ENCODE measurements at places on chromosomes 6 and 20.

GRCh38 chr20:33415948-33416347, 14.6 kb upstream of the CDK5RAP1 start:
- H3K4me3 ChIP-seq, result no peak overlapping the region
- H3K36me3 ChIP-seq, result no peaks in the 10 kb centered on the region
- no peaks in the 10 kb centered on the region for H3K4me1 ChIP-seq
- no peaks in the 10 kb centered on the region for H3K27me3 ChIP-seq
- no peak for DNase-seq

DNA sequence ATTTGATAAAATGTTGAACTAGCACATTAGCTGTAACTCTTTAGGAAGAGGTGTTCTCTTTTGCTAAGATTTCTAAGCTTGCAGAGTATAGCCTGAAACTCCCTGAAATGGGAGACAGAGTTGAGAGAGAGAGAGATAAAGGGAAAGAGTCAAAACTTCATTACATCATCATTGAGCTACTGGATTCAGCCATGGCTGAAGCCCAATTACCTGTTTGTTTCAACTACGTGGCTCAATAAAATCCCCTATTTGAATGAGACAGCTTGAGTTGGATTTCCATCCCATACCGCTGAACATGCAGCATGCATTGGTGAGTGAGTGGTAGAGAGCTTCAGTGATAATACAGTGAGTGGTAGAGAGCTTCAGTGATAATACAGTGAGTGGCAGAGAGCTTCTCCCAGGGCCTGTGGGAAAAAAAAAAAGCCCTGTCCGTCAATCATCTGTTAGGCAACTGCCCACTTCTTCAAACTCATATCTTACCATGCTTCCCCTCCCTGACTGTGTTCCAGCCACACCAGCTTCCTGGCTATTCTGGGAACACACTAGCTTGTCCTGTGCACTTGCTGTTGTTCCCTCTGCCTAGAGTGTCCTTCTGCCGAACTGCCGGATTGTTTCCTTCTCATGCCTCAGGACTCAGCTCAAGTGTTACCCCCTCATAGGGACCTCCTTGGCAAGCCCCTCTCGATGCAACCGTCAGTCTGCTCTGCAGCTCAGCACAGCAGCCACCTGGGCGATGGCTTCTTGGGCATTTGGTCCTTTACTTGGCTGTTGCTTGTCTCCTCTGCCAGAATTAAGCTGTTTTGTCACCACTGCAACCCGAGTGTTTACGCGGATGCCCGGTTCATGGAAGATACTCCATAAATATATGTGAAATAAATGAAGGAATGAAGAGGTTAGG, 91.3 kb upstream of the EYA2 start:
- H3K27ac ChIP-seq, result no peak overlapping the region
- no peak for DNase-seq
- H3K4me3 ChIP-seq, result no peak overlapping the region
- H3K36me3 ChIP-seq, result no peaks in the 10 kb centered on the region

GRCh38 chr20:21653628-21654027, 51.8 kb upstream of the PAX1 start:
- no peak for DNase-seq
- no peaks in the 10 kb centered on the region for H3K4me1 ChIP-seq
- H3K27me3 ChIP-seq, result peaks cover 9% of the 10 kb centered on the region
- H3K4me3 ChIP-seq, result no peak overlapping the region

GRCh38 chr6:161216616-161217205, 57.1 kb downstream of the AGPAT4 start:
- no peak overlapping the region for H3K4me3 ChIP-seq
- no peak overlapping the region for H3K27ac ChIP-seq
- H3K36me3 ChIP-seq, result no peaks in the 10 kb centered on the region
- H3K4me1 ChIP-seq, result peaks cover 23% of the 10 kb centered on the region
- no peak for DNase-seq

DNA sequence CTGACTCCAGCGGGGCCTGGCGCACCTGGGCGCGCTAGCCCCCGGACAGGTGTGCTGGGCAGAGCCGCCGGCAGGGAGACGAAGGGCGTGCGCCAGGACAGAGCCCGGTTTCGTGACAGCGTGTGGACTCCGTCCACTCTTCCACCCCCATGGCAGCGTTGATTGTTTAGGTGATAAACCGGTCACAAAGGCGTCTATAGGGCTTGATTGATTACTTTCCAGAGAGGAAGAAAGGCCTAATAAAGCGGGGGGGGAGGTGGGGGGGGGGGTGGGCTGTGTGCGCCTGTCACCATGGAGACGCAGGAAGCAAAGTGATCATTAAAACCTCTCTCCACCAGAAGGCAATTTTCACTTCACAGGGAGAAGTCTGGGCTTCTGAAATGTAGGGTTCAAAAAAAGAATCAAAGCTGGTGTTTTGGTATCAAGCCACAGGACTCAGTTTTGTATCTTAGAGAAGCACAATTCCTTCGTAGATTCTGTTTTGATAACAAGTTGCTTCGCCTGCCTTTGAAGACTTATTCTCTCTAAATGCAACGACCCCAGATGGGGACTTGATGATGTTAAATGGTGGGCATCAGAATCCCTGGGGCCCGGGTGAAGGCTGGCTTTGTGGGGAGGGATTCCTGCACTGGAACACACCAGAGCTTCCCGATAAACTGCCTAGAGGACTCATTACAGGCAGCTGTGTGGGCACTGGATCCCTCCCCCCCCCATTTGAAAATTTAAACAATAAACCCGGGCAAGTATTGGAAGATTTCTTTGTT, 1.4 kb downstream of the PHACTR3 start:
- H3K27ac ChIP-seq, result no peak overlapping the region
- H3K4me1 ChIP-seq, result no peaks in the 10 kb centered on the region
- DNase-seq, result no peak
- H3K36me3 ChIP-seq, result no peaks in the 10 kb centered on the region
- peaks cover 7% of the 10 kb centered on the region for H3K27me3 ChIP-seq

- no peaks in the 10 kb centered on the region for H3K27me3 ChIP-seq
- no peak overlapping the region for H3K4me3 ChIP-seq
- no peaks in the 10 kb centered on the region for H3K4me1 ChIP-seq
- no peaks in the 10 kb centered on the region for H3K36me3 ChIP-seq
- no peak for DNase-seq
Measured at GRCh38 chr6:111721753-111722154, 116.1 kb upstream of the TRAF3IP2 start.

DNA sequence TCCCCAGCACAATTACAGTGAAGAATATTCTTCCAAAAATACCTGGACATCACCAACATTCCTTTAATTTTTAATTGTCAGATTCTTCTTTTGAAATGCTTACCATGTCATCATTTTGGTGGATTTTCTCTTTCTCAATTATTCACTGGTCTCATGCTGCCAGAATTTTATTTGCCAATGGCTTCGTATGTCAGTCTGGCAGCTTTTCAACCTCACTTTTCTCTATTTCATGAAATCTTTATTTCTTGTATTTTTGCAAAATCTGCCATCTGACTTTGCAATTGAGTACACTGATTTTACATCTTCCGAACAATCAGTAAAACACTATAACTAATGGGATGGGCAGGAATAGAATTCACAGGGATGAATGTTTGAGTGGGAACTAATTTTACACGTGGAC, 84.1 kb downstream of the BTBD9 start:
- H3K27ac ChIP-seq, result no peak overlapping the region
- no peaks in the 10 kb centered on the region for H3K36me3 ChIP-seq
- no peaks in the 10 kb centered on the region for H3K27me3 ChIP-seq

DNA sequence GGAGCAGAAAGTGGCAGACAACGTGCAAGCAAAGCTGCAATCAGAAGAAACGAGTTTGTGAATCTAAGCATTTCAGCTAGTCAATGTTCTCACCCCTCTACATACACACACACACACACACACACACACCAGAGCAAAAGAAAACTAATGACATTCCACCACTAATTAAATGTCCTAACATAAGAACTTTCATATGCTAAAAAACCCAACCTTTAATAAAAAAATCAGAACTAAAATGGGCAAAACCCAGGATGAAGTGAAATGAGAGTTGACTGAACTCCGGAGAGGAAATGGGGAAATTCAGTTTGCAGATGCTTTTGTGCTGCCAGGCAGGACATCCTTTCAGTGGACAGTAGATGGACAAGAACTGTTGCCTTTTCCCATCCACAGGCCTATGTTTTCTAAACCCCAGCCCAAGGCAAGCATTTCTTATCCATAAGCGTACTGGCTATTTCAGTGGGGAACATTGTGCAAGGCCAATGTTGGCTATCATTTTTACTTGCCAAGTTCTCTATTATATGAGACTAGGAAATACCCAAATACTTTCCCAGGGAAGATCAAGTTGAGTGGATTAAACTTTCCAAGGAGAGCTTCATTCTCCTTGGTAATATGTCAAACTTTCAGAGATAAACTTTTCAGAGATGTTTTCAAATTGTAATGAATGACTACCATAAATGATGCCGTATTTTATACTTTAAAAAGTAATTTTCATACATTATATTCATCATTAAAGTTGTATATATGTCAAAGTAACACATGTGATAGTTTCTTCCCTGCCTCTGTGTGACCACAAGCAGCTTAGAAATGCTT, 27.3 kb downstream of the RIN2 start:
- DNase-seq, result no peak
- H3K27ac ChIP-seq, result peak overlapping the region; percentile 68
- no peaks in the 10 kb centered on the region for H3K27me3 ChIP-seq
- peaks cover 22% of the 10 kb centered on the region for H3K4me1 ChIP-seq
- H3K4me3 ChIP-seq, result no peak overlapping the region
- H3K36me3 ChIP-seq, result no peaks in the 10 kb centered on the region

DNA sequence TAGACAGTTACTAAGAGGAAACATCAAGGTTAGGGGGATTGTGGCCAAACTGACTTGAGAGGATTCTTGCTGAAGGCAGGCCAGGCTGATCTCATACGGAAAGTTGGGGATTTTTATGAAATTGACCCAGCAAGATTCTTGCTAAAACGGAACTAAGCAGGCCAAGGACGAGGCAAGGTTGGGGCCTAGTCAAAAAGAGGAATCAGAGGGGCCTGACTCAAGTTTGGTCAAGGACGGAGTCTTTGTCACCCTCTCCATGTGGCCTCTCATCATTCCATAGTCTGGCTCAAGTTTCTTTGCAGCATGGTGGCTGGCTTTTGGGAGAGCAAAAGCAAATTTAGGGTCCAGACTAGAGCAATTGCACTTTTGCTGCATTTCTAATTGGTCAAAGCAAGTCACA, 7.9 kb upstream of the HECA start:
- no peak overlapping the region for H3K4me3 ChIP-seq
- DNase-seq, result no peak
- no peak overlapping the region for H3K27ac ChIP-seq

DNA sequence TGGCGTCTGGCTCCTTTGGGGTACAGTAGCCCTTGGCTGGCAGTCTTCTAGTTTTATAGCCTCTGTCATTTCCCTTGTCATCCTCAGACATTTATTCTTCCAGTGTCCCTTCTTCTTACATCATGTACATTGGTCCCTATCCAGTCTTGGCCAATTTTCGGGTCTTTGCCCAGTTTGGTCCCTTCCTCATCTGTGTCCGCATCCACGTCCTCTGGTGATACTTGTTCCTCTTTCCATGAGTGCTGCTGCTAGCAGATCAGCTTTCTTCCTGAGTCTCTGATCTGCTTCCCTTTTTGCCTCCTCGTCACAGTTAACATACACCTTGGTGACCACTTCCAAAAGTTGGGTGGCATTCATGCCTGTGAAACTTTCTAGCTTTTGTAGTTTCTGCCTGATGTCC, 86.2 kb upstream of the GPR6 start:
- no peak for DNase-seq
- no peaks in the 10 kb centered on the region for H3K36me3 ChIP-seq
- H3K27ac ChIP-seq, result no peak overlapping the region
- H3K27me3 ChIP-seq, result no peaks in the 10 kb centered on the region
- H3K4me3 ChIP-seq, result no peak overlapping the region

DNA sequence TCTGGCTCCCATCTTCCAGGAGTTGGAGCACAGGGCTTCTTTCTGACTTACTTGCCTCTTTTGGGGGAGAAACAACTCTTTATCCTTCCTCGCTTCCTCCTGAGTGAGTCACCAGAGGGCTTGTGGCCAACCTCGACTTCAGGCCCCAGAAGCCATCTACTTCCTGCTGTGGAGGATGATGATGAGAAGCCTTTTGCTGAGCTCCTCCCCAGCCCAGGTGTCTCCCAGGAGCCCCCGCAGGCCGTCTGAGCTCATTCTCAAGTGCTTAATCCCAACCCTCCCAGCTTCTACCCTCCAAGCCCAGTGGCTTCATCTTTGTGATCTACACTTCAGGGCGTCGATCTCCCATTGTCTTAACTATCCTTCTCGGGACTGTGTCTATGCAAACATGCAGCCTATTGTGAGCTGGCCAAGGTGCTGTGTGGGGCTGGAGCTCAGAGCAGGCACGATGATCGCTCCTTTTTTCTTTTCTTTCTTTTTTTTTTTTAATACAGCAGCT, 27.9 kb downstream of the SDCBP2 start:
- no peaks in the 10 kb centered on the region for H3K27me3 ChIP-seq
- DNase-seq, result no peak
- peaks cover 16% of the 10 kb centered on the region for H3K36me3 ChIP-seq
- no peaks in the 10 kb centered on the region for H3K4me1 ChIP-seq
- H3K27ac ChIP-seq, result no peak overlapping the region

GRCh38 chr20:50992733-50993457, 30.0 kb downstream of the KCNG1 start:
- no peaks in the 10 kb centered on the region for H3K27me3 ChIP-seq
- H3K4me3 ChIP-seq, result no peak overlapping the region
- H3K27ac ChIP-seq, result no peak overlapping the region
- no peak for DNase-seq
- peaks cover 16% of the 10 kb centered on the region for H3K4me1 ChIP-seq
- H3K36me3 ChIP-seq, result no peaks in the 10 kb centered on the region

DNA sequence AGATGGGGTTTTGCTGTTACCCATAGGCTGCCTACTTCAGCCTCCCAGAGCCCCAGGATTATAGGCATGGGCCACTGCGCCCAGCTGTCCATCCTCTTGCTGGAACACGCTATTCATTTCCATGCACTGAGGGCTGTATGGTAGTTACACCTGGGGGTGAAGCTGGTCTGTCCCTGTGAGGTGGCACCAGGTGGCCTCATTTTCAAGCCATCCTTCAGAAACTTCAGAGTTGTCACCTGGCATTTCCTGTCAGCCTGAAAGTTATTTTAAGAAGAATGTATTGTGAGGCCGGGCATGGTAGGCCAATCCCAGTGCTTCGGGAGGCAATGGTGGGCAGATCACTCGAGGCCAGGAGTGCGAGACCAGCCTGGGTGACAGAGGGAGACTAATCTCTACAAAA, 147.6 kb downstream of the DTNBP1 start:
- peaks cover 29% of the 10 kb centered on the region for H3K36me3 ChIP-seq
- no peak overlapping the region for H3K4me3 ChIP-seq

GRCh38 chr6:75431379-75431778, 62.2 kb downstream of the FILIP1 start:
- H3K36me3 ChIP-seq, result no peaks in the 10 kb centered on the region
- peak overlapping the region; percentile 56 for H3K27ac ChIP-seq
- DNase-seq, result no peak
- H3K4me1 ChIP-seq, result no peaks in the 10 kb centered on the region
- H3K27me3 ChIP-seq, result no peaks in the 10 kb centered on the region
- no peak overlapping the region for H3K4me3 ChIP-seq

GRCh38 chr6:13289789-13290318, 38.5 kb downstream of the TBC1D7 start:
- H3K36me3 ChIP-seq, result peaks cover 58% of the 10 kb centered on the region
- H3K4me3 ChIP-seq, result no peak overlapping the region
- no peaks in the 10 kb centered on the region for H3K27me3 ChIP-seq
- no peaks in the 10 kb centered on the region for H3K4me1 ChIP-seq
